ENCODE measurements at places on chromosomes 11 and 22.

GRCh38 chr22:27795696-27796517 lies 5.6 kb downstream of the MN1 start:
- no peak for DNase-seq

DNA sequence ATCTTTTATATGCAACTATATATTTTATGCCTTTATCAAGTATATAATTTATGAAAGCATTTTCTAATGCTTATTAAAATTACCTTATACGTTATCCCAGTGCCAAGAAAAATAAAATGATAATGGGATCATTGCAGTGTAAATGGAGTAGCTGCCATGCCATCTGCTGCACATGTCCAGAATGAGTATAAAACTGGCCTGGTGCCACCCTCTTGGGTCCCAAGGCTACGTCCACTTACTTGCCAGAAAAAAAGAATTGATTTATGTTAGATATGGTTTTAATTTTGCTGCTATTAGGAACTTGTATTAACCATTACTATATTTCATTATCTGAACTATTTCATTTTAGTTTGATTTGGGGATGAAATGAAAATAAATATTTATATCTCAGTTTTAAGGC lies 1127.1 kb upstream of the CNTN5 start:
- no peak for DNase-seq

DNA sequence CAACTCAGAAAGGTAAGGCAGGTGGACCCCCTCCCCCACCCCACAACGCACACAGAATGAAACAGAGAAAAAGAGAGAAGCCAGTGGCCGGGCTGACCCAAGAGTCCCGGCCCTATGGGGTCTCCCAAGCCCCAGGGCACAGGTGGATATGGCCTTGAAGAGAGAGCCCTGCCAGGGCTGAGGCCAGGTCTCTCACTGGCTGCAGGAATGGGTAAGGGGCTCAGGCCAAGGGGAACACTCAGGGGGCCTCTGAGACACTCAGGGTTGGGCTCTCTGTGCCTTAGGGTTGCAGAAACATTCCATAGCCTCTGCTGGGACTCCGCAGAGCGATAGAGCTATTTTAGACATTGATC lies 98.0 kb downstream of the PDE2A start:
- DNase-seq, result no peak

GRCh38 chr22:46025973-46026898 lies 49.3 kb upstream of the WNT7B start:
- DNase-seq, result no peak

- no peak for DNase-seq
These were observed 29.8 kb upstream of the CRTAM start for GRCh38 chr11:122808478-122808869.

DNA sequence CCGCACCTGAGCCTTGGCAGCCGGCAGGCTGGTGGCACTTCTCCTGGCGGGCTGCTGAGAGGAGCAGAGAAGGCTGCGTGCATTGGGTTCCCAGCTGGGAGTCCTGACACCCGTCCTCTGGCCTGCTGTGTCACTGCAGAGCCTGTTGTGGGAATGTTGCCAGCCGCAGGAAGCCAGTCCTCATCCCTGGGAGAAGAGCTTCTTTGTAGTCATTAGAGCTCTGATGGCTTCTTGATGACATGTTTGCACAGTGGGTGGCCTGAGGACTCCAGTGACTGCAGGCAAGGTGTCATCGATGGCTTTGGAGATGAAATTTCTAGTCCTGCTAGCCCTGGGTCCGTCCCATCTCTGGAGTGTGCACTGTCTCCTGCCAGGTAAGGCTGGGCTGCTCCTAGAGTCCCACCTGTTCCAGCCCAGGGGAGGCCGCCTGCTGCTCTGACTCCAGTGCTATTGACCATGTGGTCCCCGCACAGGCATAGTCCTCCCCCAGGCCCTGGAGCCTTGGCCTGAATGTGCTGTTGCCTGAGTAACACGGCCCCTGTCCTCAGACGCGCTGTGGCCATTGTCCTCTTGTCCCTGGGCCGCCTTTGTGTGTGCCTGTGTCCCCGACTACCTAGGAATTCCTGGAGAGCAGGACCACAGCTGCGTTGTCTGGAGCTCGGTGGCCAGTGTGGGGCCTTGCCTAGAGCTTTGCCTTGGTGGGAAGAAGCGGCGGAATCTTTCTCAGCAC lies 129.2 kb downstream of the CACNA1I start:
- no peak for DNase-seq
